ENCODE measurements at places on chromosomes 7 and 10. TPM values are rescaled to one million over a fixed set of nuclear protein-coding genes. Genes with fewer than 3 reads are reported as not detected.

SHTN1 gene
- 2.1 TPM for total RNA-seq

TUBB8 gene
- total RNA-seq = 0.13 TPM

LCOR gene
- 10.7 TPM for total RNA-seq

SKIDA1 gene
- total RNA-seq = 0.47 TPM

CDHR3 gene
- 0.30 TPM for total RNA-seq

SCRN1 gene
- 68.2 TPM for total RNA-seq

PPP1R17 gene
- total RNA-seq = not detected

PRSS37 gene
- total RNA-seq = not detected

LRRC17 gene
- total RNA-seq = 3.3 TPM

MLXIPL gene
- not detected for total RNA-seq

PRLHR gene
- total RNA-seq = not detected

XRCC2 gene
- total RNA-seq = 4.7 TPM

SPDYE16 gene
- not detected for total RNA-seq

ANKRD61 gene
- 0.40 TPM for total RNA-seq

CDH23 gene
- total RNA-seq = not detected

OPTN gene
- total RNA-seq = 95.8 TPM

BTBD16 gene
- total RNA-seq = not detected

EPO gene
- not detected for total RNA-seq

ZNF365 gene
- total RNA-seq = 0.33 TPM

All from mammary microvascular endothelial cell (primary cell).